T-helper 2 cell (primary cell): ENCODE measurements at places on chromosomes 16 and 17.

- no peak for DNase-seq
Observed at GRCh38 chr17:75526555-75527270, 1.2 kb downstream of the LLGL2 start.

DNA sequence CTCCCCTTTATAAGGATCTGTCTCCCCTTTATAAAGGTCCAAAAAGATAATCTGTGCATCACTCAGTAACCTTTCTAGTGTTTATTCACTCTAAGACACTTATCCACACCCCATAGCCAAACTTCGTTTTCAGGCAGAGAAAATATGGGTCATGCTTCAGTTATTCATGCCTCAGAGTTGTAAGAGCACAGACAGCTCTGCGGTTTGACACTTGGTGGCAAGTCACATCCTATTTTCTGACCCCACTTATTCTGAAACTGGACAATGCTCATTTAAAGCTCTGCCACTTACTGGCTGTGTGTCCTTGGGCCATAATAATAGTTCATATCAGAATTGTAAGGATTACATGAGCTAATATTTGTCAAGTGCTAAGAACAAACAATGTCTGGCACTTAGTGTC, 2.0 kb upstream of the KRTAP2-1 start:
- no peak for DNase-seq

DNA sequence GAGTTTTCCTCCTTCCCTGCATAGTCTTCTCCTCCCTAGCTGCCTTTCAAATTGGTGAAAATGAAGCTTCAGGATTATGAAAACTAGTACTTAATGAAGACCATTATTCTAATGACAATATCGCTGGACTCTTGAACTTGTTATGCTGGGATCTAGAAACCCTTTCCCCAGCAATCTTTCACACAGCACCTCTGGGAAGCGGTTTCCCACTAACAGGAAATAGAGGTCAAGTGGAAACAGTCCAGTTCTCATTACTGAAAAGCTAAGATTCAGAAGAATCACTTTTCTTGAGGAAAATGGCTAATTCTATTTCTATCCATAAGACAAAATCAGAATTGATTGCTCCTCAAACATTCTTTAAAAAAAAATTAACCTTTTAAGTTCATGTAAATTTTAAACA, 2.0 kb upstream of the VEZF1 start:
- no peak for DNase-seq

- peak; percentile 55 for DNase-seq
Observed at GRCh38 chr17:57612202-57613071, 132.7 kb downstream of the CCDC182 start.

DNA sequence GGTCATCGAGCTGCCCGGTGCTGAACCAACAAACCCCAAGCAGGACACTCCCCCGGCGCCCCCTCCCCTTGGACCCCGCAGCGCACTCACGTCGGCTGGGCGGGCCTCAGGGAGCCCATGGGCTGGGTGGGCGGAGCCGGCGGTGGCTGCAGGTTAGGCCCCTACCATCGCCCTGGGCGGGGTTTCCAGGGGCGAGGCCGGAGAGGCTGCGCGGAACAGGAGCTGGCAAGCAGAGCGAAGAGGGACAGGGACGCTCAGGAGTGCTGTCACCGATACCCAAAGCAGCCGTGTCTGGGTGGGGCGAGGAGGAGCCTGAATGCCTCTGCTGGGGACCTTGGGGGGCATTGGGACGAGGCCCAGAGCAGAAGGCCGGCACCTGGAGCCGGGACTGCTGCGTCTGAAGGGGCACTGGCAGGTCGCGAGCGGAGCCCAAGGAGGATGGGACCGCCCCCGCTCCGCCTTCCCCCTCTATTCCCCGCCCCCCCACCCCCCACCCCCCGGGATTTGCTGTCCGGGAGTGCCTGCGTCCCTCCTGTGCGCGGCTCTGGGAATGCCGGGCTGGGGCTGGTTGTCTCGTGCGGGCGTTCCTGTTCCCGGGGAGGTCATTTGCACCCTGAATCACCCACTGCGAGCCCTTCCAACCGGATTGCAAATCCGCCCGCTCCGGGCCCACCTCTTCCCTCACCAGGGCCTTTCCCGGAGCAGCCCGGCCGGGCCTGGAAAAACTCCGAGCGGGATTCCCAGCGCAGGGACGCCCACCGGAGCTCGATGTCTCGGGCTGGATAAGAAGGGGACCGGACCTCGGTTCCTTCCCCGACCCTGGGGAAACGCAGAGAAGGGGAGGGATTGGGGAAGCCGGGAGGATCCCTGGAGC, 902 bp downstream of the ARHGAP27 start:
- DNase-seq = peak; percentile 57

DNA sequence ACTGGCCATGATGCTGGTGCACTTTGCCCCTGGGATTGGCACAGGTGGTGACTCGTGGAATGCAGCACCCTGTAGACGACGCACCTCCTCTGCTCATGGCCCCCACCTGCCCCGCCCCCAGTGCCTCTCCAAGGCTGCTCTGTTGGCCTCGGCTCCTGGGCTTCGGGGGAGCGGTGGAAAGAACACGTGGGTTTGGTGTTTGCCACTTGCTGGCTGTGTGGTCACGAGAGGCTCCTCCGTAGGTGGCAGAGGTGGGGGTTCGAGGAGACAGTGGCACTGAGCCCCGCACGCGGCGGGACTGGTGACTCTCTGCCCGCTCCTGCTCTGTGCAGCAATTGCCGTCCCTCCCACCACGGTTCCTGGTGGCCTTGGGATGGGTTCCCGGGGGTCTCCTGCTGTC, 82.8 kb upstream of the ZNF750 start:
- no peak for DNase-seq

- no peak for DNase-seq
Observed at GRCh38 chr17:1192911-1193699, 13.3 kb upstream of the ABR start.

DNA sequence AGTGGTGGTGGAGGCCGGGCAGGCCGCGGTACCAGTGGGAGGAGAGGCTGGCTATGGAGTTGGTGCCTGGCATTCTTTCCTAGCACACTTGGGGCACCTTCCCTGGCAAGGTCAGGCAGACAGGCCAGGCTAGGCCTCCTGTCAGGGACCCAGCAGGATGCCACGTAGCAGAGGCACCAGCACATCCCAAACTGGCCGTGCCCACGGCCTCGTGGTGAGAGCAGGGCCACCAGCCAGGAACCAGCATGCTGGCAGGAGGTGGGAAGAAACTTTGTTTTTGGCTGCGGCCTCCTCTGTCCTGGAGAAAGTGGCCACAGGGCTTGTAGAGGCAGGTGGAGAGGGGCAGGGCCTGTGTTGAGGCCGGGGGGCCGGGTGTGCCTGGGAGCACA, 57.6 kb upstream of the CBFA2T3 start:
- no peak for DNase-seq

GRCh38 chr16:2518823-2519710, 1.1 kb upstream of the AMDHD2 start:
- DNase-seq = no peak

GRCh38 chr17:5864741-5865657, 205.2 kb upstream of the WSCD1 start:
- DNase-seq = no peak

- DNase-seq = no peak
Observed at GRCh38 chr17:47982645-47983390, 11.9 kb downstream of the CDK5RAP3 start.

DNA sequence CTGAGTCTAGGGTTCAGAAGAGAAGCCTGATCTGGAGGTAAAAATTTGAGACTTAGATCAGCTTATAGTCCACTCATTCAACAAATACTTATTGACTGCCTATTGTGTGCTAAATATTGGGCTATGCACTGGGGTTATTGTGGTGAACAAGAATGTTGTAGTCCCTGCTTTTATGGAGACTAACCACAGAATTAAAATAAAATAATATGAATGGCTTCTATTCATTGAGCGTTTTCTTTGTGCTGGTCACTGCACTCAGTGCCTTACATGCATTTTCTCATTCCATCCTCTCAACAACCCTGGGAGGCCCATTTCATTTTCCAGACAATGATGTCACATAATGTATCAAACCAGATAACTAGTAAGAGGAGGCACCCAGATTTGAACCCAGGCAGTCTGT, 4.8 kb downstream of the NEK8 start:
- DNase-seq = no peak

DNA sequence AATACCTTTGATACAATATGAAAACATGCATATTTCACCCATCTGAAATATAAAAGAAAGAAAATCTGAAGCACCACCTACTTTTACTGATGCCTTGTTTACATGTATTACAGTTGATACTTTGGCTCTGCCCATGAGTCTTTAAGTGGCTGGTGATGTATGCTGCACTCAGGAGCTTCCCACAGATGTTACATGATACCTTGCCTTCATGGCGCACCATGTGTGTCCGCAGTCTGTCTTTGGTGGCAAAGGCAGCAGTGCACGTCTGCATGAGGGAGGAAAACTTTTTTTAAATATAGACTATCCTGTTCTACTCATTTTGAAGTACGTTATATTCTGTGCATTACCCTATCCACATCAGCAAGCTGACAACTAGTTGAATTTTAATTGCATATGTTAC, 7.5 kb downstream of the VEZF1 start:
- no peak for DNase-seq

GRCh38 chr17:73686126-73686525, 41.9 kb upstream of the SDK2 start:
- no peak for DNase-seq

- DNase-seq = no peak
Observed at GRCh38 chr17:49069585-49070273, 62.8 kb upstream of the B4GALNT2 start.

GRCh38 chr16:30535106-30535776, 583 bp upstream of the ZNF747 start:
- no peak for DNase-seq

DNA sequence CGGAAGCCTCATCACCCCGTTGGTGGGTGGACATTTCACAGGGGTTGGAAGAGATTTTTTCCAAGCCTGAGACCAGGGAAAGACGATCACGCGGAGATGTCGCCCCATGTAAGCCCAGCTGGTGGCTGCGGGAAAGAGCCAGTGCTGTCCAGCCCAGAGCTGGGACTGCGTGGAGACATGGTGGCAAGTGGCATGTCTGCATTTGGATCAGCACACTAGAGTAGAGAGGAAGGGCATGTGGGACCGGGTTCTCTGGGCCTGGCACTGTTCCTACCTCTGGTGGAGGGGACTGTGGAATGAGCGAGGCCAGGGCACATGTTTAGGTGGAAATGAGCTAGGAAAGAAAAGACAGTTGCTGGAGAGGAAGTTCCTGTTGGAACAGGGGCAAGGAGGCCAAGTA, 20.0 kb downstream of the SBK1 start:
- no peak for DNase-seq

DNA sequence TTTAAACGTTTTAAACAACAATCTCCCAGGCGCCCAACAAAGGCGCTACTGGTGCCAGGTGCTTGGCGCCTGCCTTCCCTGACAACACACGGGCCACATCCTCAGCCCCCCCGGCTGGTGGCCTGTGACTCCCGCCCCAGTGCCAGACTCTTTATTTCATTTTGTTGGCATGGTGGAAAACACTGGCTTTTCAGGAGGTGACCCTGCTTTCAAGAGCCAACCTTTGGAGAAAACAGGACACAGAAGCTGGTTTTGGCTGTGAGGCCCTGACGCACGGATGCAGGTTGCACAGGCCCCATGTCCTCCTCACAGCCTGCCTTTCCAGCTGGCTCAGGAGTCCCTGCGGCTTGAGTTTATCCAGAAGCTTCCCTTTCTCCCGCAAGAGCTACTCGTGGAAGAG, 100.0 kb downstream of the METRNL start:
- no peak for DNase-seq

GRCh38 chr17:81151278-81151677, 14.0 kb upstream of the PVALEF start:
- no peak for DNase-seq

DNA sequence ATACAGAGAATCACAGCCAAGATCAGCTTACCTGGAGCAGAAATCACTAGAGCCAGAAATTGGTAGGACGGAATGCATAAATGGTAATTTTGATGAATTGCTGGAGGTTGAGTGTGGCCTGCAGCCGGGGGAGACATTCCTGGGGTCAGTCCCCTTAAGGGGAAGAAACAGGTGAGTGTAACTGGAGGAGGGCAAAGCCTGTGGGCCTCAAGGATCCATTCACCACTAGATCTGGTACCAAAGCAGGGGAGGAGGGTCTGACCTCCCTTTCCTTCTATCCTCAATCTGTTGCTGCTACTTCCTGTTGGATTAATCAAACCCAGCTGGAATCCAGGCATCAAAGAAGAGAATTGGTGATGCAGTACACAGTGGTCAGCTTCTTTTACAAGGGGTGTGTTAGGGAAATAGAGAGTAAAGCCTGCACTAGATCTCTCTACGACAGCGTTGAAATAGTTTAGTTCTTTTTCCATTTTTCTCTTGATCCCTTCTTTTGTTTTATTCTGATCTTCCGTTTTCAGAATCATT, 8.6 kb upstream of the ABCA9 start:
- DNase-seq = no peak

DNA sequence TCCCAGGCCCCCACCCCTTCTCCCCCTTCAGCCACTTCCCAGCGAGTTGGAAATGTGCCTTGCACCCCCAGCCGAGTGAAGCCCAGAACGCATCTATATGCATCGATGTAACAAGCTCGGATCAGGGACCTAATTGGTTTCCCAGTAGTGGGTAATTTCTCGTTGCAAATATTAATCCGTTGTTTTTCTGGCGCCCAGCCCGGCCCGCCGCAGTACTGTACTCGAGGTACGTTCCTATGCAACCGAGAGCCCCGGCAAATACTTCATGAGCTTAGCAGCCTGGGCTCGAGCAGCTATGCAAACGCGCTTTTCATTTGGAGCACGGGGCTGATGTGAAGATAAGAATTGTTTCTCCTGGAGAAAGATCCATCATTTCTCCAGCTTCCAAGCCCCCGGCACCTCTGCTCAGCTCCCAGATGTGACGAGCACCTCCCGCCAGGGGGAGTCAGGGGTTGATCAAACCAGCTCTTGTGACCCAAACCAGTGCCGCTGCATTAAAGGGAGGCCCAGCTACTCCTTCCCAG, 229.8 kb downstream of the KATNIP start:
- DNase-seq = no peak

- DNase-seq = no peak
Observed at GRCh38 chr17:19978805-19979211, 1.2 kb upstream of the AKAP10 start.

DNA sequence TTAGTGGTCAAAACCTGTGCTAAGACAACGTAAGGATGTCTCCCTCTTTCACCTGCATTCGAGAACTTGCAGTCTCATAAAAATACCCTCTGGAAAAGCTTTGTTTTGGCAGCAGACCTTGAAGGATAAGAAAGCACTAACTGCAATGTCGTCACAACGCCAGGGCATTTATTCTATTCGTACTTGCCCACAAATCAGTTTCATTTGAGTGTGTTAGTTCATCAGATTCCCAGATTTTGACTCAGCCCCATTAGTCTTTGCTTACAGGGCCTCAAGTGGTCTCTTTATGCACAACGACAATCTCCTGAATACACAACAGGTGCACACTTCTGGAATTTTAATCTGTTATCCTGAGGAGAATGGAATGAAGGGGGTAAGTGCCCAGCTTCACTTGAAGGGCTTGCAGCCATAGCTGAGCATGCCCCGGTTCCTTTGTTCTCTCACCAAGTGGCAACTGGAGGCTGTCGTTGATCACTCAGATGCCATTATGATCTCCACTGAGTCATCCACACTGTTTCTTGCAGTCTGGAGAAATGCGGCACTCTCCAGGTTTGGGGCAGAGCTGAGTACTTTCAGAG, 58.8 kb downstream of the CLEC19A start:
- no peak for DNase-seq

GRCh38 chr17:34852614-34853013, 108.6 kb downstream of the CCT6B start:
- no peak for DNase-seq

- no peak for DNase-seq
Observed at GRCh38 chr17:43572368-43572980, 26.3 kb upstream of the ETV4 start.

GRCh38 chr16:12092544-12092921, 116.0 kb downstream of the SNX29 start:
- DNase-seq = no peak
